ENCODE measurements at places on chromosomes 7 and 10.

DNA sequence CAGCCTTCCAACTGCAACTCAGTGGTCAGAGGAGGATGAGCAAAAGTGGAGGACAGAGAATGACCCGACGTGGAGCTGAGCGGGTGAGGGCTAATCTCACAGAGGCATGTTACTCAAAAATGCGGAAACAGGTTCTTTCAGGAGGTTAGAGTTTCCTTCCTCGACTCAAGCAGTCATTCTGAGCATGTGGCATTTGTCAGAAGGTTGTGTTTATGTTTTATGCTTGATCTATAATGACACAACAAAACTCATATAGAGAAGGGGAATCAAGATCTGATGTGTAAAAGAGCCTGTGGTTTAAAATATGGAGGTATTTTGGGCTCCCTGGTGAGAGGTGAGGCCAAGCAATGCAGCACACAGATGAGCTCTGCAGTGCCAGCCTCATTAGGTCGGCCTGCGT, 311.4 kb downstream of the ADARB2 start:
- DNase-seq = no peak

GRCh38 chr10:24039897-24040296, 169.0 kb upstream of the KIAA1217 start:
- no peak for DNase-seq

GRCh38 chr10:13120786-13121499, 21.0 kb downstream of the OPTN start:
- no peak for DNase-seq

GRCh38 chr10:98249134-98249533, 18.9 kb downstream of the LOXL4 start:
- DNase-seq = no peak
